ENCODE measurements at places on chromosomes 2 and 18. TPM values are rescaled to one million over a fixed set of nuclear protein-coding genes. Genes with fewer than 3 reads are reported as not detected.
A peak's percentile ranks its signal among the peaks of the same experiment; 100 is the strongest.

GRCh38 chr18:21703241-21703820 lies 1.2 kb downstream of the ABHD3 start:
- DNase-seq: peak; percentile 66

GRCh38 chr2:220041447-220041846 lies 414.0 kb downstream of the SLC4A3 start:
- DNase-seq: no peak

- DNase-seq: no peak
These were observed 434.2 kb downstream of the GRB14 start for GRCh38 chr2:164187121-164187520.

DNA sequence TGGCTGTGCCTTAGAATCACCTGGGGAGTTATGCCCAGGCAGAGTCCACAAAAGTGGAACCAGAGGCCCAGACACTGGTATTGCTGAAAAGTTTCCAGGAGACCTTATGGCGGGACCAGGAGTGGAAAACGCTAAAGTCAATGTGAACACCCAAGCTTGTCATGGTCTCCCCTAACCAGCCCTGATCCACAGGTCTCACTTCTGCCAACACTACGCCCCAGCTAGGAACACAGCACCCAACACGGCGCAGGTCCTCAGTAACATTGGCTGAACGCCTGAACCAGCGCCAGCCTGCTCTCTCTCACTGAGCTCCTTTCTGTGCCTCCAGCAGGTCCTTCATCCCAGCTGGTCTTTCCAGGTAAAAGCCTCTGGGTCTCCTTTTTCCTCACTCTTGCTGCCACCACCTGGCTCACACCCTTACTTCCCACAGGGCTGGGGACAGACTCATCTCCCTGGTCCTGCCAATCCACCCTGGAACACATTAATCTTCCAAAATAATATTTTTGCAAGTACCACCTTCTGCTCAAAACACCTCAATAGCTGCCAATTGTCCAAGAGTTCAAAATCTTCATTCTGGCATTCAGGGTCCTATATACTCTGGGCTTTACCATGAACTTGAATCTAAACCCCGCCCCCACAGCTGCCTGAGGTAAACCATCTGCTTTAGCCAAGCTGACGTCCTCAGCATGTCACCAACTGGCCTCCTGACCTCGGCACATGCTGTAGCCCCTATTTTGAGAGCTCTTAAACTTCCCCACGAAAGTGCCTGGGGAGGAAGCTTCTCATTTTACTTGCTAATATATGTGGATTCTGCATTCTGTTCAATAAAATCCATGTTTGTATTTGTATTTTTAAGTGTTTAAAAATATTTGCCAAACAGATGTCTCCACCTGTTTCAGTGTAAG lies 34.6 kb downstream of the ADCY3 start:
- no peak for DNase-seq

GRCh38 chr2:16477648-16478047 lies 188.0 kb downstream of the CYRIA start:
- no peak for DNase-seq

DNA sequence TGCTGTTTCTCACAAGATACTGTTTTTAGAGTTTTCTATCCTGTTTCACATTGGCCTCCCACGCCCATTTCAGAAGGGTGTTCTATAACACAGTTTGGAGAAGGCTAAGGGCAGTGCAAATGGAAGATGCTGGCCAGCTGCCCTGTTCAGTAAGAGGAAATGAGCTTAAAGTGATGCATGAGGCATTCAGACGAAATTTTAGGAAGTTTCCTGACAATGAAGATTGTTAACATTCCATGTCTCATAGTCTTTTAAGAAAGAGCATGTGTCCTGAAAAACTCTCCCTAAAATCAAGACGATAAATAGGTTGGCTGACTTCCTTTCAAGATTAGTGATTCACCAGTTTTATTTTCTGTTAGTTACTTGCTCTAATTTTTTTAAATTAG lies 484.2 kb upstream of the NRP2 start:
- DNase-seq: no peak

GRCh38 chr2:196131384-196131937 lies 39.9 kb downstream of the STK17B start:
- DNase-seq: peak; percentile 83

DNA sequence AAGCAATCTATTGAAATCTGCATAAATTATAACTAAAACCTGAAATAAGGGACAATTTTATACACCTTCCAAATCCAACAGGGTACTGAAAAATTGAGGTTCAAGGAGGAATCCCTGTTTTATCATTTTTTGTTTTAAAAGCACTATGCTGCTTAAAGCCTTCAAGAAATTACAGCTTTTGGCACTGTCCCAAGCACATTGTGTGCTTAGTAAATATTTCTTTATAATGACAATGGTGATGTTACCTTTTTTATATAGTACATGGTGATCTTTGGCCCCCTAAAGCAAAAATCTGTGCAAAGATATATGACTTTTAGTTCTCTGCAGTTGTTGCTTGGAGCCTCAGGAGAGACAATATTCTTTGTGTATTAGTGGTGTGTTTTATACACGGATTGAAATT lies 71.6 kb upstream of the EFEMP1 start:
- DNase-seq: no peak

- DNase-seq: no peak
These were observed 142.9 kb upstream of the MEX3C start for GRCh38 chr18:51340332-51340731.

DNA sequence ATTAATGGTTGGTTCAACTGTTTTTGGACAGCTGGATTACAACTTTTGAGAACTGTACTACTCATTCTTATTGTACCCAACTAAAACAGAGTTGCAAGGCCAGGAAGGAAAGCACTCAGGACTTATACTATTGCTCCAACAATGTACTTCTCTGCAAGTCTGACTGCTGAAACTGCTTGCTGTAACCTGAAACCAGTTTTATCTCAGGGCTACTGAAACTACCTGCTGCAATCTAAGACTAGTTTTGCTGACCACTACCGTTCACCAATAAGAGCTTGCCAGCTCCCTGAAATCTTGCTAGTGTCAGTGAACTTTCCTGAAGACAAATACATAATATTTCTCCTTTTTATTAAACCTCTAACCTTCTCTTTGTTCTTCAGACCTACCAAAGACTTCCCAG lies 157.3 kb downstream of the CDCA7 start:
- no peak for DNase-seq

Gene DAW1
- total RNA-seq: not detected

Gene GALR1
- not detected for total RNA-seq
